ENCODE measurements at places on chromosomes 1 and 21.

DNA sequence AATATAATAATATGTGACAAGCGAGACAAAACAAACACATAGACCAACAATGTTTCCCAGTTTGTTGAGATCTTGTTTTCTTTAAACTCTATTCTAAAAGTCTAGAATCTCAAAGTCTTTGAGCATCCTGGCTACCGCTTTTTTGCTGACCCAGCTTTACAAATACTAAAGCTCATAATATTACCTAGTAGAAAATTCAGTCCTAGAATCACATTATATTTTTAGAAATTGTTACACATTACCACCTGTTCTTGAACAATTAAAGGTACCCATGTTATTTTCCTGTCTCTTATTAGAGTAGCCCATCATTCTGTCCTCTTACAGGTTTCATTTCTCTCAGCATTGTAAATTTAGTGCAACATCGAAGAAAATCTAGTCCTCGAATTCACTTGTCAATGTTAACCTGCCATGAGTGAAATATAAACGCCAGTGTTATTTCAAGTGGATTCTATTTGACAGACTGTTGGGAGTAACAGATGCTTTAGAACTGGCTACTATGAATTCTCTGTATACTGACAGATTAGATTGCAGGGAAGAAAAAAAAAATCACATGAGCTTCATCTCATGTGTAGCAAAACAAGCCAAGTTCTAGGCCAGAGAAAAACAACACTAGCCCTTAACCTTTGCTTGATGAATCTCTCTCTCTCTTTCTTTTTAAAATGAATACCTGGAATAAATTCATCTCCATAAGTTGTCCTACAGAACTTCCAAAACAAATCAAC, 851.2 kb upstream of the ADAMTS5 start:
- DNase-seq = no peak

DNA sequence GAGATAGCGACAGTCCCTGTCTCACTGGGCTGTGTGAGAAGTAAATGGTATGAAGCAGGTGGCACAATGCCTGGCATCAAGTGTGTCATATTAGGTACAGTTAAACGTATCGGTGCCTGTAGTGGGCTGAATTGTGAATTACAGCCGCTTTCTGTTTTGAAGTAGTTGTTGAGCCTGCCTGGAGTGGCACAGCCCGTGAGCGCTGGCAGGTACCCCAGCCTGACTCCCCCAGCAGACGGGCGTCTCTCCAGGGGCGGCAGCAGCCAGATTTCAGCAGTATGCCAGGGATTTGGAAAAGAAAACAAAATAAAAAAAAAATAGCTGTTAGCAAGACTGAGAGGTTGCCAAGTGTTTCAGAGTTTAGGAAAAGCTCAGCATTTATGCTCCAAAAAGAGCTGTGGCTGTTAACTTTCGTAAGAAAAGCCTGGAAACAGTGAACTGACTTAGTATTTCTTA, 26.6 kb upstream of the GPR153 start:
- DNase-seq = no peak

GRCh38 chr1:210374600-210374953, 45.9 kb downstream of the HHAT start:
- DNase-seq = no peak

DNA sequence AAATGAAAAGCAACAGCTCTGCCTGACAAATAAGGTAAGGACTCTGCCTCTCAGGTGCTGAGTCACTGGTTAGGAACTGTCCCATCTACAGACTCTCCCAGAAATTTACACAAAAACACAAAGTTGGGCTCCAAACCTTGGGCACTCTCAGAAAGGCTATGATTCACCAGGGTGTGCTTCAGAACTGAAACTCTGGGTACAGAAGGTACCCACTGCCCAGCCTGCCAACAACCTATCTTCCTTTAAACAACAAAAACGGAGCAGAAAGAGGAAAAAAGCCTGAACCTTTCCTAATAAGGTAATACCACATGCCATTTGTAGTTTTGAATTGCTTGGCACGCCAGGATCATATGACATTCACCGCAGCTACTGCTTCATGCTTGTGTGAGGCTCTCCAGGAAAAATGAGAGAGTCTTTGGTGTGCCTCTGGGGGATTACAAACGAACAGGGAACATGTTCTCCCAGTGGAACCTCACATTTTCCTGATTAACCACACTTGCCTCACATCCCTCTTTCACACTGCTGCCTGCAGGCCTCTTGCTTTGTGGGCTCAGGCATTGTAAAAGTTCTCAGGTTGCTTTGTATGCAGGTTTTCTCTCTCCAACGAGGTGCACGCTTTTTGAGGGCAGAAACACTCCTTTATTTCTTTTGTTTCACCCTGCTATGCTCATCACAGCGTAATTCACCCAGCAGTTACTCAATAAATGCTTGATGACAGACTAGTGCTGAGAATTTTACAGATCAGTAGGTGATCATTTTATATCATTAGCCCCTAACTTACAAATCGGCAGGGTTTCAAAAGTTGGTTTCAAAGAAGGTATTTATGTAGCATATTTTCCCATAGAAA, 65.1 kb downstream of the GADD45A start:
- no peak for DNase-seq

DNA sequence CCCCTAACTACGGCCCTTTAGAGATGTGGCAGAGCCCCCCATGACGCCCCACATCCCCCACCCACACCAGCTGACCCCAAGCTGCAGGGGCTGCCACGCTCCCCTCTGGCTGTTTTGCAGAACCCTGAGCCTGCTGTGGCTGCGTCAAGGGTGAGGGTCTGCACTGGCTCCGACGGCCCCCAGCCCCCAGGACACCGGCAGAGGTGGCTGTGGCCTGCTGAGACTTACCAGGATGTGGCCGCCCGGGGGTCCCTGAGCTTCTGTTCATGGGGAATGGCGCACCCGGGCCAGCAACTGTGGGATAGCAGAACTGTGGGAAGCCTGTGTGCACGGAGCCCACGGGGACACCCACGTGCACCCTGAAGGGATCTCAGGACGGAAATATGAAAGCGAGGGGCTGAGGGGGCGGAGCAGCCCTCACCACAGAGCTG, 12.8 kb upstream of the RNF223 start:
- DNase-seq = no peak

- no peak for DNase-seq
Measured at GRCh38 chr1:205961405-205961804, 18.1 kb upstream of the SLC26A9 start.

- DNase-seq = no peak
Measured at GRCh38 chr1:41388510-41388909, 27.3 kb downstream of the FOXO6 start.

All from RKO (cell line).